ENCODE measurements at places on chromosomes 6 and 20.

- no peak for DNase-seq
Measured at GRCh38 chr6:163946437-163946836, 531.9 kb downstream of the QKI start.

- DNase-seq, result no peak
Measured at GRCh38 chr20:45822857-45823256, 4.3 kb downstream of the TNNC2 start.

DNA sequence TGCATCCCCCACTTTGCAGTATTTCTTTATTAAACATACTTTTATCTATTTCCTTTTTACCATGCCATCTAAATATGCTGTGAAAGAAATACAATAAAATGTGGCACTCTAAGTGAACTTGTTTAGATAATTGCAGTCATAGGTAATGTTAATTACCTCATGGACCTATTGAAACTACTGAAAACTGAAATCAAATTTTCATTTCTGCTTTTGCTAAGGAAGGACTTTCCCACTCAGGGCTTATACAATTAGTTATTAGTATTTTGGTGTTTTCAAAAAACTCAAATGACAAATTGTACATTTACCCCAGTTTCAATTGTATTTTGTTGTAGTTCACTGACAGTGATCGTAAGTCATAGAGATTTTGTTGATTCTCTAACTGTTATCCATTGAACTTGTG is 88.4 kb downstream of the ID4 start:
- no peak for DNase-seq

DNA sequence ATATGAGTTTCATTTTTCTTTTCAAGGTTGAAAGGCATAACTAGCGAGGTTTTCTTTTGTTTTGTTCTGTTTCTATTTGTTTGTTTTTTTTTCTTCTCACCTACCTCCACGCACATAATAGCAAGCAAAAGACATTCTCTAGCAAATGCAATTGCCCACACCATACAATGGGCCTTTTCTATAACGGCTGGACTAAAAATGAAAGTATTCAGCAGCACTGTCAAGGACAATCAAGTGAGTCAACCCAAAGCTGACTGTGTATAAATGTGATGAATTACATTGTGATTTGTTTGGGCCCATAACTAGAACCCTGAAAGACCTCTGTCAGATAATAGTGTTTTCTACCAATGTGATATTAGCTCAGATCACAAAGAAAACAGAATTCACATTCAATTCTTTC is 496.7 kb downstream of the RNF144B start:
- DNase-seq, result no peak

DNA sequence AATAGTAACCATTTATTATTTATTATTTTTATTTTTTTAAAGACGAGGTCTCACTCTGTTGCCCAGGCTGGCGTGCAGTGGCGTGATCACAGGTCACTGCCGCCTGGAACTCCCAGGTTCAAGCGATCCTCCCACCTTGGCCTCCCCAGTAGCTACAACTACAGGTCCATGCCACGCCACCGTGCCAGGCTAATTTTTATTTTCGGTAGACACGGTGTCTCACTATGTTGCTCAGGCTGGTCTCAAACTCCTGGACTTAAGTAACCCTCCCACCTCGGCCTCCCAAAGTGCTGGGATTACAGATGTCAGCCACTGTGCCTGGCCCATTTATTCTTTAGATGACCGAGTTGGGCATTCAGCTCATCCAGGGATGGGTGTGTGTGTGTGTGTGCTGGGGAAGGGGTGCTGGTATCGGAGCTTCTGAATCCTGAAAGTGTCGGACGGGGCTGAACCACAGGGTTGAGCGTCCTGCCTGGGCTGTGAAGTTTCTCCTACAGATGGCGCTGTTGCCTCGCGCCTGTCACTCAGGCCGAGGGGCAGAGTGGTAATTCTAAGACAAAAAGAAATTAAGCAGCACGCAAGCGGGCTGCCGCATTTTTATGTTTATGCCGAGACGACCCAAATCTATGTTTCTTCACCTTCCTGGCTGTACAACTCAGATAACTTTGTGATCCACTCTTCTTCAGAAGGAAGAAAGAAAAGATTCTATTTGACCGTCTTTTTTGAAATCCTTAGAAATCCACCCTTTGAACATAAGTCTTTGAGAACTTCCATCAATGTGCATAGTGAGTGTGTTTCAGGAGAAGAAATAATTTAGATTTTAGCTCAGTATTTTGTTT is 252.8 kb downstream of the CDH26 start:
- DNase-seq, result no peak

GRCh38 chr6:13914351-13914750 is 10.4 kb upstream of the RNF182 start:
- DNase-seq, result no peak

DNA sequence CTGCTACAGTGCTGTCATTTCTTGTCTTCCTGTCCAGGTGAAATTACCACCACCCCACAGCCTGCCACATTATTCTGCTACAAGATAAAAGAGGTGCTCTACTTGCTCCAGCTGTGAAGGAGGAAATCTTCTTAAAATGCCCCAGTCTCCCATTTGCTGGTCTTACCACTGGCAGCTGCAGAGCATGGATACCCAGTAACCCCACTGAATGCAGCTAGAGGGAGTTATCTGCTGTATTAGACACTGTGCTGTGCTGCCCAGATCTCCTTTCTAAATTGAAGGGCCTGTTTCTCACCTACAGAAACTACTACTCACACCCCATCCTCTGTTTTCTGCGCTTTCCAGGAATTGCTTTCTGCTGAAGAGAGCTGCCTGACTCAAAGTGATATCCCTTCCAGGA is 517.8 kb downstream of the PKHD1 start:
- DNase-seq, result no peak

- no peak for DNase-seq
Measured at GRCh38 chr6:75374961-75375400, 90.4 kb upstream of the TMEM30A start.

DNA sequence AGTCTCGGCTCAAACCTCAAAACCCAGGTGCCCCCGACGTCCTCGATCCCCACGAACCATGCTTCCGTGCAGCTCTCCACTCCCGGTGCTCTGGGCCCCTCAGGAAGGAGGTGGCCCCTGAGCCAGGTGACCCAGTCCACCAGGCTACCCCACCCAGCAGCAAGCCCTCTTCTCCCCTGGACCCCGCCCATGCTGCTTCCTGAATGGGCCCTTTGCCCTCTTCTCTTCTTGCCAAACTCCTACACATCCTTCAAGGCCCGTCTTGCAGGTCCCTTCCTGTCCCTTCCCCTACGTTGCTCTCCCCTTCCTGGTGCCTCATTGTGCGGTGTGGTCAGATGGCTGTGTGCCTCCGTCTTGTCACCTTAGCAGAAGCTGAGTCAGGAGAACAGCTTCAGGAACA is 3.4 kb upstream of the GATA5 start:
- DNase-seq, result no peak

DNA sequence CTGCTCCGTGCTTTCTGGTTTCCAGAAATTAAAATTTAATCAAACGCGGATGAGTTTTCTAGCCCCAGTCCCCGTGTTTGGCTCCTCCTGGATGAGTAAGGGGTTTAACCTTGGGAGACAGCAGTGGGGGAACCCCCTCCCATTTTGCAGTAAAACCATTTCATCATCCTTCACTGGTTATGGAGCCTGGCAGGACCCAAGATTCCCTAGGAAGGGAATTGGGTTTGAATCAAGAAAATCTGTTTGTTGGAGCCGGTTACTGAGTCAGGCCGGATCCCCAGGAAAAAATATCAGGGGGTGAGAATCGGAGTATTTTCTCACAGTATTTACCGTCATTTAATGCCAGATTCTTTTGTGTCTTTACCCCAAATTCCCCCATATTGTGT is 754 bp downstream of the YWHAB start:
- DNase-seq, result no peak

DNA sequence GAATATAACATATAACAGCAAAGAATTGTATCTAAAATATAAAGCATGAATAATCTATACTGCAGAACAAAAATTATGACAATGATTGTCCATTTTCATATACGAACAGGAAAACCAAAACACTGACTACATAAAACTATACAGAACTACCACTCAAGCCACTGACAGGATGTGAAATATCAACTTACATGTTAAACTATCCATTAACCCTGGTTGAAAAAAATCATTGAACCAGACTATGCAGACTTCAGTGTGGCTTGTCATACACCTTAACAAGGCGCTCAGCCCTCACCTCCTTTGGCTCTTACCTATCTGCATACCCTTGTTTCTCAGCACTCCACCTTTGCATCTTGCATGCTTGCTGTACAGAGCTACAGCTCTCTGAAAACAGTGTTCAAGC is 34.9 kb downstream of the ASCC3 start:
- DNase-seq, result no peak

- DNase-seq, result no peak
Measured at GRCh38 chr6:81451787-81452186, 300.7 kb downstream of the TENT5A start.

- no peak for DNase-seq
Measured at GRCh38 chr6:11909696-11910132, 102.4 kb upstream of the HIVEP1 start.

GRCh38 chr6:125808060-125808459 is 17.3 kb downstream of the NCOA7 start:
- no peak for DNase-seq

GRCh38 chr6:109292420-109292819 is 89.8 kb downstream of the CD164 start:
- no peak for DNase-seq

GRCh38 chr6:63904650-63905248 is 269.1 kb downstream of the PHF3 start:
- DNase-seq, result peak; percentile 49

DNA sequence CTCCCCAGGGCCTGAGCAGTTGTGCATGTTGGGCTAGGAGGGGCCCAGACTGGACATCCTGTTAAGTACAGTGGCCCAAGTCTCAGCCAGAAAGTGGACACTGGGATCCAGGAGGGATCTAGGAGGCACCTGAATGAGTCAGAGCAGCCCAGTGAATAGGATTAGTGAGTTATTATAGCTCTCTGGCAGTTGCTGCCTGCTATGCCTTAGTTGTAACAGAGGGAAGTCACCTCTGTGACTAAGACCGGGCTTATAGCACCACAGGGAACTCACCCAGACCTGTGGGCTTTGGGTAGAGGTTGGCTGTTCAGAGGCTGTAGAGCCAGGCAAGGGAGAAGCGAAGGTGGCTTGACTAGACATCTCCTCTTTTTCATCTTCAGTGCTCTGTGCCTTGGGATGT is 39.0 kb upstream of the AAR2 start:
- DNase-seq, result no peak

DNA sequence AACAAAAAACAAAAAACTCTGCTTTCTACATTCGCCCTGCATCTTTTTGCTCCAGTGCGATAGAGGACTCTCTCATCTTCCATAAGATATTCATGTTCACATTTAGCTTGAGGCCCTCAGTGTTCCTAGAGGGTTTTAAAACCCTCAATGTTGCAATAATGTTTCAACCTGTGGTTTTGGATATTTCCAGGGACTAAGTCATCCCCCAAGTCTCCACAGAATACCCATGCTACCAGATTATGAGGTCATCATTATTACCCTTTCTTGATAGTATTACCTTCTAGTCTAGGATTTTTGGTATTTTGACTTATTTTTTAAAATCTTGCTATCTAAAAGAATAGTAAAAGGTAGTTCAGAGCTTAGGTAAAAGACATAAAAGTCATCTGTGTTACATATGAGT is 480.5 kb upstream of the ID4 start:
- no peak for DNase-seq

DNA sequence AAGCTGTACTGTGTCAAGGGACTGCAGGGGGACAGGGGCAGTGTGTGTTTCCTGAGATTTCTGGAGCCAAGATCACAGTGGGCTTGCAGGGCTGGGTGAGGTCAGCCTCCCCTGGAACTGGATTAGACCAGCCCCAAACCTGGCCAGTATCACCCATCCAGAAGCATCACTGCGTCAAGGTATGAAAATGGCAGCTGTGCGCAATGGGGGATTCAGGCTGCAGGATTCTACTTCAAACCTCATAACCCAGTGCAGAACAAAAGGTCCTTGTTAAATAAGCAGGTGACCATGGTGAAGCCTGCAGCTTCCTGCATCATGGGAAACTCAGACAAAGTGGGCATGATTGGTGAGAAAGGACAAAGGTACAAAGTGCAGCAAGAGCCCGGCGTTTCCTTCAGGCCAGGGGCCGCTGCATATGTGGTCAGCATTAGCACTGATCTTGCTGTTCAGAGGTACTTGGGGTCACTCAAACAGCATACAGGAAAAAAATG is 33.4 kb downstream of the TRAF3IP2 start:
- DNase-seq, result no peak

- no peak for DNase-seq
Measured at GRCh38 chr6:44230034-44230675, 6.8 kb downstream of the SLC29A1 start.

GRCh38 chr6:34044945-34045595 is 100.8 kb downstream of the GRM4 start:
- no peak for DNase-seq

- no peak for DNase-seq
Measured at GRCh38 chr6:13667655-13668054, 44.0 kb downstream of the RANBP9 start.

GRCh38 chr6:118783931-118784550 is 109.9 kb upstream of the ASF1A start:
- no peak for DNase-seq

GRCh38 chr6:19836799-19837510 is at the start of gene ID4:
TSS of gene ID4 (plus strand) at chr6:19837370. CDS start at chr6:19837755, 385 bp downstream.
- DNase-seq, result no peak

DNA sequence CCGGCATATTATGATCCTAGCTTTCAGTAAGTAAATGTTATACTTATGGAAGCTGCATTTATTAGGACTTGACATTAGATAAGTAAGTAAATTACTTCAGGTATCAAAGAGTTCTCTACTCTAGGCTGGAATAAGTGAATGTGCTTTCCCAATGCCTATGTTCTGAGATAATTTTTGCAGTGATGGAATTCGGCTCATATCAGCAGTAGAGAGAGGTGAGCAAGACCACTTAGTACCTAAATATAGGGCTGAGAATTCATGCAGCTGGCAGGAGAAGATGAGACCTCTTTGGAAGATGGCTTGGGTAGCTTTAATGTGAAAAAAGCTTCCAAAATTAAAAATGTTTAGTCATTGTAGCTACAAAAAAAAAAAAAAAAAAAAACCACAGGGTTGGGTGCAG is 13.3 kb upstream of the BEND3 start:
- no peak for DNase-seq

GRCh38 chr6:107807196-107807811 is 16.8 kb downstream of the SCML4 start:
- no peak for DNase-seq

Data from pulmonary artery endothelial cell (primary cell).